ENCODE measurements at places on chromosomes 1 and 21.

GRCh38 chr1:14804626-14805025 is 206.1 kb downstream of the KAZN start:
- DNase-seq = no peak

- no peak for DNase-seq
Observed at GRCh38 chr1:208598021-208598420, 353.8 kb upstream of the PLXNA2 start.

DNA sequence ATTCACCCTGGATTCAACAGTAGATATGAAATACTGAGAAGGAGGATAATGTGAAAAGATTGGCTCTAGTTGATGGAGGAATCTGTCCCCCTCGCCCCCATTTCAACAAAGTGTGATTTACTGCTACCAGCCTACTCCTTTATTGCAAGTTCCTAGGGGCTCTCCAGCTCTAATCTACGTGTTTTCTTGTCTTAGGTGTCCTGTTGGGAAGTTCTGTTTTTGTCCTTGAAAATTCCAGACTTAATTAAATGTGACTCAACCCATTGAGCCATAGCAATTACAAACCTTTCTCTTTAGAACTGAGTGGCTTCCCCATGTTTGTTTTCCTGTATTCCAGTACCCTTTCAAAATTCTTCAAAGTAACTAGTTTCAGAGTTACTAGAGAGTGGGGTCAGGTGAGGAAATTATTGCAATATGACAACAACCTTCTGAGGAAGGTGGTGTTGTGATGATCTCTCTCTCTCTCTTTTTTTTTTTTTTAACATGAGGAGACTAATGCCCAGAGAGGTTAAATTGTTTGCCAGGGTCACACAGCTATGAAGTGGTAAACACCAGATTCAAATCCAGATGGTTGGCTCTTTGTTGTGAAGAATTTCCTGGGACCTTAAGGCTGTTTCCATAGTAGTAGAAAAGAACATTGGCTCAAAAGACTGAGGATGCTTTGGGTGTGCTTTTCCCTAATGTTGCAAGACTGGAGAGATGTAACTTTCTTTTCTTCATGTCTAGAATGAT is 3.5 kb downstream of the RGL1 start:
- DNase-seq = no peak

DNA sequence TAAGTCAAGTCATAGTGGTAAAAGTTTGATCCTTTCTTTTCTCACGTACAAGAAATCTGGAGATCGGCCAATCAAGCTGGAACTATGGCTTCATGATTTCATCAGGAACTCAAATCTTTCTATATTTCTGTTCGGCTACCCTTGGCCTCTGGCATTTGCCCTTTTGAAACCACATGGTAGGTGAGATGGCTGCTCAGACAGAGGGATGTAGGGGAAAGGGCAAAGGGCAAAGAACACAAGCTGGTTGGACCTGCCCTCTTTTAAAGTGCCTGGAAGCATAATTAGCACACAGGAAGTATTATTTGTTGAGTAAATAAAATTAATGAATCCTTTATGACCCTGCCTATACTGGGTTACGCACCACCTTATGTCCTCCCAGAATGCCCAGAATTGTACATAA is 11.5 kb upstream of the RGS1 start:
- DNase-seq = no peak

- no peak for DNase-seq
Observed at GRCh38 chr1:78223417-78224215, 177.8 kb downstream of the GIPC2 start.

DNA sequence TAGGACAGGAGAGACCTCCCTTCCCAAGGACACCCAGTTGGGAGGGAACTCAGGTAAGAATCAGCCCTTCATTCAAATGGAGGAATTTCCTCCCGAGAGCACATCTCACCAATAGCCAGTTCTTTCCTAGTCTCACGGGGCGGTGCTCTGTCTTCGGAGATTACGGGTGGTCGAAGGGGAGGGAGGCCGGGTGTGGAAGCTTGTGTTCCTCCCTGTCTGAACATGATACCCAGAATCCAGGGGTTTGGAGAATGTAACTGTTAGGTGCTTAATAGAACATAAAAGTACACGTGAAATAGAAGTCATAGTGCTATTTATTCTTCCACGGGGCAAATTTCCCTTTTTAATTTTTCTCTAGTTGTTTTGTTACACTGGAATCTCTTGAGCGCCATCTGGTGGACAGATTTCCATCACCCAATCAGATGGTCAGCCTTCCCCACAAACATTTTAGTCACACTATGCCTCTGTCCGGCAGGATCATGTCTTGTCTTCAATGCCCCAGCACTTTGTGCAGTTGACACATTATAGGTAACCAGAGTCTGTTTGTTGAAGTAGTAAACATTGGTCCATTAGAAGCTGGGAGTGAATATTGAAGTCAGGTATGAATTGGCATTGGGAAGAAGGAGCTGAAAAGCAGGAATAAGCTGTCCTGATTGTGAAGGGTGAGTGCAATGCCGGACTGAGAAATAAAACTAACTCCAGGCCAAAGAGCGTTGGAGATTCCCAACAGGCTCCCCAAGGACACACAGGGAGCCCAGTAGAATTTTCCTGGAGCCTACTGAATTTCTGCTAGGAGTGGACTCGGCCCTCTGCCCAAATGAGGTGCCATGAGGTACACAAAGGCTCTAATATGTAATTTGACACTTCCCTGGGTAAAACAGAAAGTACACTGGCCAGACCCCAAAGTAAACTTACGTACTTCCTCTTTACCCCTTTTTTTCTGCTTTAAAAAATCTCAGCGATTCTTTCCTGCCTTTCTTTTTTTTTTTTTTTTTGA is 27.6 kb upstream of the ZNF697 start:
- DNase-seq = peak; percentile 37

- DNase-seq = no peak
Observed at GRCh38 chr1:15475752-15476314, at the start of gene CELA2B. TSS of gene CELA2B (plus strand) at chr1:15476104. CDS start at chr1:15476126, 22 bp downstream.

- no peak for DNase-seq
Observed at GRCh38 chr1:236716160-236716559, 29.9 kb downstream of the ACTN2 start.

GRCh38 chr1:247435030-247435758 is 19.2 kb downstream of the NLRP3 start:
- DNase-seq = no peak

All from stimulated activated CD8-positive, alpha-beta memory T cell treated with anti-CD3 and anti-CD28 coated beads, Interleukin-4, amount 100 ng/mL, for 24 hours (primary cell).